Diencephalon (tissue), 1 donor: ENCODE measurements at places on chromosomes 1 and 21. TPM values are rescaled to one million over a fixed set of nuclear protein-coding genes. Genes with fewer than 3 reads are reported as not detected.

Gene SLC2A5
- total RNA-seq = 2.8 TPM

Gene LRP8
- total RNA-seq = 71.0 TPM

Gene HSD3B2
- not detected for total RNA-seq

Gene LAMC2
- 5.3 TPM for total RNA-seq

Gene WDR64
- total RNA-seq = not detected

Gene PLPPR5
- 36.9 TPM for total RNA-seq

Gene TPTE
- total RNA-seq = not detected

Gene TRIM67
- total RNA-seq = 29.3 TPM

Gene MR1
- total RNA-seq = 0.46 TPM

Gene AGBL4
- total RNA-seq = 12.2 TPM

Gene DSTYK
- 29.3 TPM for total RNA-seq

Gene GUCA2A
- total RNA-seq = not detected

Gene TNFAIP8L2
- 2.3 TPM for total RNA-seq

Gene OR2L13
- total RNA-seq = 5.5 TPM

Gene OR6K3
- total RNA-seq = not detected

Gene USH2A
- 1.4 TPM for total RNA-seq

Gene LCE1F
- total RNA-seq = not detected

Gene PDPN
- total RNA-seq = 11.8 TPM

Gene KCND3
- 40.8 TPM for total RNA-seq

Gene HNRNPR
- 140 TPM for total RNA-seq

Gene PRR9
- total RNA-seq = not detected

Gene B3GALT6
- 22.1 TPM for total RNA-seq

Gene FLG2
- total RNA-seq = not detected

Gene RGS8
- 135 TPM for total RNA-seq

Gene SAMSN1
- 10.1 TPM for total RNA-seq

Gene C8A
- total RNA-seq = not detected

Gene MCOLN3
- total RNA-seq = 0.23 TPM

Gene STUM
- 15.5 TPM for total RNA-seq

Gene FCGR1A
- 14.1 TPM for total RNA-seq

Gene FAM151A
- total RNA-seq = not detected
